Esophagus muscularis mucosa (tissue), 4 donors: ENCODE measurements at places on chromosomes 2 and 18. TPM values are rescaled to one million over a fixed set of nuclear protein-coding genes. Genes with fewer than 3 reads are reported as not detected.

Gene PPIL3
- 12.6 TPM for total RNA-seq

Gene ZNF519
- total RNA-seq = 3.0 TPM

Gene TCF7L1
- total RNA-seq = 8.7 TPM

Gene FZD7
- total RNA-seq = 51.5 TPM

Gene RESP18
- total RNA-seq = not detected

DNA sequence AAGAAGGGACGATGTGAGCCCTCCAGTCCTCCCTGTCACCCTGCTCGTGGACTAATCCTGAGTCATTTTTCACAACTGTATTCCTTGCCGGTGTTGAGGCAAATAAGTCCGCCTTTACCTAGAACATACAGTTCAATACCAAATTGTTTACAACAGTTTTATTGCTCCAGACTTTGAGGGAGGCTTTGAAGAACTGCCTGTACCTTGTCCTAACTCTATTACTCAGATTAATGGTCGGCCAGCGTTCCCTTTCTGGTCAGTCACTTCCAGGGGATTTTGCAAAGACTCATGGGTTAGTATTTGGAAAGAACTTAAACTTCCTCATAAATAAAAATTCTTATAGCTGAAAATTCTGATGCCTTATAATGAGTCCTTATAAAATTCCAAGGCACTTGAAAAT, 85.1 kb upstream of the ZNF532 start:
- no peak for DNase-seq
- H3K27me3 ChIP-seq = no peaks in the 10 kb centered on the region
- H3K36me3 ChIP-seq = no peaks in the 10 kb centered on the region
- peaks cover 4% of the 10 kb centered on the region for H3K4me1 ChIP-seq

DNA sequence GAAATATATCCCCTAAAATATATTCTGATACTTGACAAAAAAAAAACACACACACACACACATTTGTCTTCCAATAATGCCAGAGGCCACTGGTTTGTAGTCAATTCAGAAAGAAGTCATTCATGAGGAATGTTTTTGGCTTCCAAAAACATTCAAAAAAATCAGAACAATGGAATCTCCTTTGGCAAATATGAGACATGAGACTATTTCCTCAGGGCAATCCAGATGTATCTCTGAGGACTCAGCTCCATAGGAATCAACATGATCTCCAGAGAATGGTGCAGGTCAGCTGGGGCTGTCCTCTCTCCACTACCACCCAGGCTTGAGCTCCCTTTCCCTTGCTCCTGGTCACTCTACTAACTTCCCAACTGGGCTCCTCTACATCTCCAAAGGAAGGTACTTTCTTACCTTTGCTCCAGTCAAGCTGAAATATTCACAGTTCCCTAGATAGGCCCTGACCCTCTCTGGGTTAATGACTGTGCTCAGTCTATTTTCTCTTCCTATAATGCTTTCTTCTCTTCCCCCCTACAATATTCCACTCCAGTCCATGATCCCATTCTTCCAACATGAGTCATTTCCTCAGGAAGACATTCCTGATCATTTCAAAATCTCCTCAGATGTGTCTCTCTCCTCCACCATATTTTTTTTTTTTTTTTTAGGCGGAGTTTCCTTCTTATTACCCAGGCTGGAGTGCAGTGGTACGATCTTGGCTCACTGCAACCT, 145.3 kb downstream of the C1D start:
- DNase-seq = no peak
- H3K36me3 ChIP-seq = no peaks in the 10 kb centered on the region
- H3K27ac ChIP-seq = no peak overlapping the region
- H3K4me1 ChIP-seq = no peaks in the 10 kb centered on the region

GRCh38 chr2:174009488-174010223, 44.5 kb upstream of the SP3 start:
- H3K27me3 ChIP-seq = no peaks in the 10 kb centered on the region
- H3K36me3 ChIP-seq = no peaks in the 10 kb centered on the region
- H3K4me1 ChIP-seq = peaks cover 25% of the 10 kb centered on the region
- DNase-seq = no peak
- no peak overlapping the region for H3K4me3 ChIP-seq
